ENCODE measurements at places on chromosomes 16 and 17. TPM values are rescaled to one million over a fixed set of nuclear protein-coding genes. Genes with fewer than 3 reads are reported as not detected.

GRCh38 chr17:75019710-75020109 is 7.2 kb downstream of the MRPL58 start:
- no peak for DNase-seq

DNA sequence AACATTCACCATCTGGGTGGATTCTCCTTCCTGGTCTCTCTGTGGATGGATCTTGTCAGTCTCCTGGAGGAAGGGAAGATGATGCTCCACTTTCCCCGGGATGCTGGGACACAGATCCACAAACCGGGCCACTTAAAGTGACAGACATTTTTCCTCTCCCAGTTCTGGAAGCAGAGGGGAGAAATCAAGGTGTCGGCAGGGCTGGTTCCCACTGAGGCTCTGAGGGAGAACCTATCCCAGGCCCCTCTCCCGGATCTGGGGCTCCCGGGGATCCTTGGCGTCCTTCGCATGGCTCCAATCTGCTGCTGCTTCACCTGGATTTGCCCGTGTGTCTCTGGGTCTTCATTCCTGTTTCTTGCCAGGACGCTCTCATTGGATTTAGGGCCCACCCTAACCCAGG is 263.1 kb upstream of the TNRC6C start:
- DNase-seq = no peak

DNA sequence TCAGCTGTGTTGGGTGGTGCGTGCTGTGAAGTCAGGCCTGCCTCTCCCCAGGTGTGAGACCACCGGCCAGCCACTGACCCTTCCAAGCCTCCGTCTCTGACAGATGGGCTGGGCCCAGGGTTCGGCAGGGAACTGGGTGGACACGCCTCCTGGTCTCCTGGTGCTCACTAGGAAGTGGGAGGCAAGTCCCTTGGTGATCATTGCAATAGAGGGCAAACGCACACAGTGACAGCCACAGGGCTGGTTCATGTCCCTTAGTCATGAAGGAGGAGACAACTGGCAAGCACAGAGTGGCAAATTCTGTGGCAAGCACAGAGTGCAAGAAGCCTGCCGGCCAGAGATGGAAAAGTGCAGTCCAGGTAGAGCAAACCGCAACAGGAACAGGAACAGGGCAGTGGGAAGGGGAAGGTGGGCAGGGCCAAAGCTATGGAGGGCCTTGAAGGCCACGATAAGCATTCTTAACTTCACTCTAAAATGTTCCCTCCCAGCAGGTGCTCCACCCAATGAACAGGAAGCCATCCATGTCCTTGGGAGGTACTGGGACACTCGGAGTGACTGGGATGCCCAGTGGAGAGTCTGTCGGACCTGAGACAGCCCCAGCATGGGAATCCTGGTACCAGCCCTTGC is 21.9 kb downstream of the USP7 start:
- DNase-seq = no peak

GRCh38 chr16:51321251-51321650 is 170.2 kb upstream of the SALL1 start:
- DNase-seq = no peak

DNA sequence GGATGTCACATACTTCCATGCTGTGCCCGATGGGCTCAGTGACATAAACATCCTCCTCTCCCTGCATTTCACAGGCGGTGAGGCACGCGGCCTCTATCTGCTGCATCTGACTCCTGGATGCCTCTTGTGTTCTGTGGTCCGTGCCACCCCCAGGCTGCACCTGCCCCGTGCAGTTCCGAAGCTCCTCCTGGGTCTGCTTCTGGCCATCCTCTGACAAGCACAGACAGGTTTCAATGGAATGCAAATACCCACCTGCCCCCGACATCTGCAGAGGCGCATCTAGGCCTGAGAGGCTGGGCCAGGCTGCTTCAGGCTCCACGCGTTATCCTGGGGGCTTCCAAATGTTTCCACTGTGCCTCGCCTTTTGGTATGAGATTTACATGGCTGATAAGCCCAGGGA is 46.3 kb upstream of the DNAH17 start:
- no peak for DNase-seq

DNA sequence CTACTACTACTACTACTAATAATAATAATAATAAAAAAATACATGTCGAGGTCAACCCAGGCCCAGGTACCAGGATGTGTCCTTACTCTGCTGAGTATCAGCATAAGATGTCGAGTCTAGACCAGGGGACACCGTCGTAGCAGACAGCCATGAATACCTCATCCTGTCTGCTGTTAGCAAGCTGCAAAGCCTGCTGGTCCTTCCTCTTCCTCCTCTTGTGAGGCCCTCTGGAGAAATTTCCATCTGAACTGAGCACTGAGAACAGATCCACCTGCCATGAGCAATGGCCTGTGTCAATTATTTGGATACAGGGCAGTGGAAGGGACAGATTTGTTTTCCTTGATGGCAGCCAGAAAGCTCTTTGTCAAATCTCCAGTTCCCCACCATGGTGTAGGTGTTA is 168.5 kb downstream of the XYLT1 start:
- DNase-seq = no peak

GRCh38 chr16:14511800-14512135 is 118.3 kb downstream of the PARN start:
- DNase-seq = no peak

The FGF11 gene
- total RNA-seq = 20.9 TPM

The MYOCD gene
- total RNA-seq = 50.6 TPM

The ZNF48 gene
- total RNA-seq = 10.7 TPM
